ENCODE measurements at places on chromosomes 2 and 18. TPM values are rescaled to one million over a fixed set of nuclear protein-coding genes. Genes with fewer than 3 reads are reported as not detected.

DNA sequence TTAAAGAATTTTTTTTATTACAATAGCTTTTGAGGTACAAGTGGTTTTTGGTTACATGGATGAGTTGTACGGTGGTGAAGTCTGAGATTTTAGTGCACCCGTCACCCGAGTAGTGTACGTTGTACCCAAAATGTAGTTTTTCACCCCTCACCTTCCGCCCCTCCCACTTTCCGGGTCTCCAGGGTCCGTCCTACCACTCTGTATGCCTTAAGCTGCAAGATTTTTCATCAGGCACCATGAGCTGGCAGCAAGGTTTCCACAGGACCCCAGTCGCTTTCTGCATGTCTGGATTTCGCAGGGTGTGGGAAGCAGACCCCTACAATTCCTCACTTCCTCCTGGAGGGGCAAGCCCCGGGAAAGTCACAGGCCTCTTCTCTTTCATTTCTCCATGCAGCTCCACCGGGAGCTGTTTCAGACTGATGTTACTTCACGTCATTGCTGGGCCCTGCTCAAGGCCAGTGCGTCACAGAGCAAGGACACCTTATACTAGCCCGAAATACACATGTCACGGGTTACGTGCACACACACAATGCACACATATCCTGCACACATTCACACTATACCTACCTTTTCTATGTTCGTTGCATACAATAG lies 179.1 kb downstream of the ZFP36L2 start:
- peak overlapping the region; percentile 17 for H3K4me3 ChIP-seq
- H3K4me1 ChIP-seq: peaks cover 29% of the 10 kb centered on the region
- H3K27me3 ChIP-seq: peaks cover 13% of the 10 kb centered on the region

- H3K4me3 ChIP-seq: no peak overlapping the region
- H3K27ac ChIP-seq: no peak overlapping the region
- H3K27me3 ChIP-seq: no peaks in the 10 kb centered on the region
- H3K4me1 ChIP-seq: no peaks in the 10 kb centered on the region
Measured at GRCh38 chr2:84137034-84137433, 322.0 kb downstream of the SUCLG1 start.

The NRP2 gene
- 3.3 TPM for total RNA-seq

- DNase-seq: no peak
- peak overlapping the region; percentile 55 for H3K27ac ChIP-seq
- H3K36me3 ChIP-seq: no peaks in the 10 kb centered on the region
- H3K27me3 ChIP-seq: no peaks in the 10 kb centered on the region
- H3K4me1 ChIP-seq: peaks cover 26% of the 10 kb centered on the region
Measured at GRCh38 chr2:231765496-231765929, 15.6 kb downstream of the PDE6D start.

DNA sequence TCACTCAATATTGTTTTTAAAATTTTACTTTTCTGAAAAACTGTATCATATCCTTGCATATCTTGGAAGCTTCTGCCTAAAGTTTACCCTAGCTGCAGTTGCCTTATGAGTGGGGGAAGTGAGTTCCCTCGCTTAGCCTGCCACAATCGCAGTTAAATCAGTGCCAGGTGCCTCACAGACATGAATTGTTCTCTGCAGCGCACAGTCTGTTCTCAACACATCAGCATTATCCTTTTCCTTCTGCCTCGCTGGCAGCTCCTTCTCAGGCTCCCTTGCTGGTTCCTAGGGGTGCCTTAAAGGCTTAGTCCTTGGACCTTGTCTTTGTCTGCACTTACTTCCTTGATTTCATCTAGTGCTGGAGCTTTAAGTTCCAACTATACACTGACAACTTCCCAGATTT lies 132.8 kb downstream of the TTC27 start:
- H3K36me3 ChIP-seq: peaks cover 20% of the 10 kb centered on the region
- peaks cover 14% of the 10 kb centered on the region for H3K4me1 ChIP-seq
- H3K27ac ChIP-seq: no peak overlapping the region
- H3K27me3 ChIP-seq: no peaks in the 10 kb centered on the region

DNA sequence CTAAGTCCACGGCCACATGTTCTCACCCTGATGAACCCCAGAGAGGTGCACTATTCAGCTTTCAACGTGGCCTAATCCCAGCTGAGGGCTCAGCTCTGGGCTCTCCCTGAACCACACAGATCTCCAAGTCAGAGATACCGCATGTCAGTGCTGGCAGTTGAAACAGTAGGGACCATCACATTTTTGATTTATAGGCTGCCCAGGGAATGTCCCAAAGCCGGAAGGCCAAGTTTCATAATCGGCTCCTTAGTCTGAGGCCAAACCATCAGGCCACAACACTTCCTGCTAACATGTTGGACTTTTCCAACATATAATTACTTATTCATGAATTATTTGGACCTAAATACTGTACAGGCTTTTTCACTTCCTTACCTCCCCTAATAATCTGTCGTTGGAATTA lies 91.9 kb upstream of the KLHL29 start:
- H3K4me1 ChIP-seq: peaks cover 2% of the 10 kb centered on the region
- H3K4me3 ChIP-seq: no peak overlapping the region
- H3K27me3 ChIP-seq: peaks cover 10% of the 10 kb centered on the region
- H3K36me3 ChIP-seq: no peaks in the 10 kb centered on the region
- no peak overlapping the region for H3K27ac ChIP-seq

DNA sequence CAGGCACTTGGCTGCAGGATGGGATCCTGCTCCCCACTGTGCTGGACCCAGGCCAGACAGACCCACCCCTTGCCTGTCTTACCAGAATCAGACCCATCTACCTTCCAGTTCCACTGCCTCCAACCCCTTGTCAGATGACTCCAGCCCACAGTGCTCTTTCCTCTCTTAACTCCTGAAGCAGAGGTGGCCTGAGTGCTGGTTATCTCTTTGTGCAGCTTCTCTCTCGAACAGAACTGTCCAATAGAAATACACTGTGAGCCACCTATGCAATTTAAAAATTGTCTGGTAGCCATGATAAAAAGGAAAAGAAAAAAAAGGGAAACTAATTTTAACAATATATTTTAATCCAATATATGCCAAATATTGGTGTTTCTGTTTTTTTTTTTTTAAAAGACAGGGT lies 160.2 kb upstream of the SMAD2 start:
- DNase-seq: no peak
- H3K27ac ChIP-seq: no peak overlapping the region
- no peak overlapping the region for H3K4me3 ChIP-seq
- H3K27me3 ChIP-seq: peaks cover 14% of the 10 kb centered on the region
- H3K36me3 ChIP-seq: no peaks in the 10 kb centered on the region

The MRPL33 gene
- 47.7 TPM for total RNA-seq

GRCh38 chr2:26913999-26914658 lies 56.3 kb upstream of the MAPRE3 start:
- H3K27ac ChIP-seq: no peak overlapping the region
- H3K4me1 ChIP-seq: no peaks in the 10 kb centered on the region
- H3K27me3 ChIP-seq: peaks cover 17% of the 10 kb centered on the region
- no peak overlapping the region for H3K4me3 ChIP-seq

DNA sequence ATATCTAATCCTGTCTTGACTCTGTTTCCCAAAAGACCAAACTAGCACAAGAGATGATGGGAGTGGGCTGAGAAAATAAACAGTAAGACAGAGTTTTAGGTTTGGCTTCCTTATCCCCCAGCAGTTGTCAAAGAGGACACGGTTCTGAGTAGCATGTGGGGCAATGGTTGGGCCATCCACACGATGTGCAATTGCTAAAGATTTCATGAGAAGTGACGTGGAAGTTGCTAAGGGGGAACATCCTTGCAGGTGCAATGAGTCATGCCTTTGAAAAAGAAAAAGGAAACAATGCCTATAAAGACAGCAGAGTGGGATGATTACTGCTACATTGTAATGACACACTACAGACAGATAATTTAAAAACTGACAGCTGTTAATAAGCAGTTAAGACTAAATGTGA lies 1395.8 kb downstream of the LRP1B start:
- DNase-seq: no peak
- no peaks in the 10 kb centered on the region for H3K36me3 ChIP-seq
- H3K27ac ChIP-seq: no peak overlapping the region
- H3K4me3 ChIP-seq: no peak overlapping the region
- no peaks in the 10 kb centered on the region for H3K27me3 ChIP-seq

GRCh38 chr2:224938651-224939182 lies 103.6 kb downstream of the DOCK10 start:
- H3K27me3 ChIP-seq: no peaks in the 10 kb centered on the region
- H3K36me3 ChIP-seq: peaks cover 41% of the 10 kb centered on the region
- peak overlapping the region; percentile 77 for H3K4me3 ChIP-seq
- peaks cover 66% of the 10 kb centered on the region for H3K4me1 ChIP-seq
- peak overlapping the region; percentile 86 for H3K27ac ChIP-seq

DNA sequence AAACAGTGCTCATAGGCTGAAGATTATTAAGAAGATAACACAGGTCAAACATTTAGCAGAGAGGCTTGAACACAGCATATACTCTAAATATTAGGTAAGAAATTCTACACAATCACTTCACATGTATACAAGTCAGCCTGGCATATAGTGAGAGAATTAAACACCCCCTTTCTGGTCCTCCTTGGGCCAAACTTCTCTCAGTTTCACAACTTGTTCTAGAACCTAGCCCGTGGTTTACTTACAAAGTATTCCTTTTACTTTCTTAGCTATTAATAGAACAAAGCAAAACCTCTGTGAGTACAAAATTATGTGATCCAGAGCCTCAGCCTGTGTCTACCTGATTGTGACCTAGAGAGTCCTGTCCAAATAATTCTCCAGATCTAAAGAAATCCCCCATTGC lies 562.8 kb downstream of the TNS1 start:
- DNase-seq: no peak
- H3K27ac ChIP-seq: peak overlapping the region; percentile 10
- peaks cover 23% of the 10 kb centered on the region for H3K4me1 ChIP-seq
- peak overlapping the region; percentile 31 for H3K4me3 ChIP-seq

- H3K27ac ChIP-seq: no peak overlapping the region
- DNase-seq: no peak
- H3K36me3 ChIP-seq: no peaks in the 10 kb centered on the region
Measured at GRCh38 chr2:204061241-204061640, 124.7 kb downstream of the ICOS start.

DNA sequence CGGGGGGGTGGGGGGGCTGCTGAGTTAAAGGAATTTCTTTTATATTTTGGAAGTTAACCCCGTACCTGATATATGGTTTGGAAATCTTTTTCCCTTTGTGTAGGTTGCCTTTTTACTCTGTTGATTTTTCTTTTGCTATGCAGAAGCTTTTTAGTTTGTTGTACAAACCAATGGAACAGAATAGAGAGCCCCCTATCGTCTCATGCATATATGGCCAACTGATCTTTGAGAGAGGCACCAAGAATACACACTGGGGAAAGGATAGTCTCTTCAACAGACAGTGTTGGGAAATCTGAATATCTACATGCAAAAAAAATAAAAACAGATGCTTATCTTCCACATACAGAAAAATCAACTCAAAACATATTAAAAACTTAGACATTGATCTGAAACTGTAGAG lies 647.8 kb upstream of the KLHL29 start:
- H3K4me3 ChIP-seq: no peak overlapping the region
- no peaks in the 10 kb centered on the region for H3K4me1 ChIP-seq
- no peak overlapping the region for H3K27ac ChIP-seq

The WDR75 gene
- total RNA-seq: 51.6 TPM

DNA sequence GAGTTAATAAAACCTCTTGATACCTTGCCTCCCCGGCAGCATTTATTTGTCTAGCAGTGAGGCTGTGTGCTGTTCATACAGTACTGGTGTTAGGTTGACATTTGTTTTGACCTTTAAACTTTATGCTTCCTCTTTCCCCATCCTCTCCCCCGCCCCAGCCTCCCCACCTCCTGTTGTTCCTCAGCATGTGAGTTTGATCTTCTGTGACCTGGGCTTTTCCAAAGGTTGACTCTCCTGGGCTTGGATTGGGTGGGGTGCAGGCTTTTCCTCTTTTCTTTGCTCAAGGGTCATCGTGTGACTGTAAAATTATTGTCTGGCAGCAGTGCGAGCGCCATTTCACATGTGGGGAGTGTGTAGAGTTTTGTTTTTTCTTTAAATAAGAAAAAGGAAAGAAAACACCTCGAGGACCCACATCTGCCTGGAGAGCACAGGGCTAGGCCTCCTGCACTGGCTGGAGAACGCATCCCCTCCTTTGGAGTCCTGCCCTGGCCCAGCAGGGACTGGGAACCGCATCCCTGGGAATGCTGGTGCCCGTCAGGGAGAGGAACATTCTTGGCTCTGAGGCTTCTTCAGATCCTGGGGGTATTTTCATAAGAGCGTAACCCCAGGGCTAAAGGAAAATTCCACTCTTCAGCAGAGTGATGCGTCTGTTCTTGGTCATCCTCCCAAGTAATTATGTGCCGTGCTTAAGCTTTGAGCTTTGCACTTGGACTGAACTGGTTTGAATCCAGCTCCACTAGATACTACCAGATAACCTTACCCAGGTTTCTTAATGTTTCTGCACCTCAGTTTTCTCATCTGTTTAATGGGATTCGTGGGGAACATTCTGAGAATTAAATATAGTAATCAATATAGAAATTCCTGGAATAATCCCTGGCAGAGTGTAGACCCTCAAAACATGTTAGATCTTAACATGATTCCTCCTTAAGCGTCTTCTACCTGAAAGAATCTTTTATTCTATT lies 91.5 kb downstream of the SETBP1 start:
- no peak overlapping the region for H3K27ac ChIP-seq
- H3K4me3 ChIP-seq: no peak overlapping the region
- no peak for DNase-seq
- peaks cover 21% of the 10 kb centered on the region for H3K27me3 ChIP-seq

DNA sequence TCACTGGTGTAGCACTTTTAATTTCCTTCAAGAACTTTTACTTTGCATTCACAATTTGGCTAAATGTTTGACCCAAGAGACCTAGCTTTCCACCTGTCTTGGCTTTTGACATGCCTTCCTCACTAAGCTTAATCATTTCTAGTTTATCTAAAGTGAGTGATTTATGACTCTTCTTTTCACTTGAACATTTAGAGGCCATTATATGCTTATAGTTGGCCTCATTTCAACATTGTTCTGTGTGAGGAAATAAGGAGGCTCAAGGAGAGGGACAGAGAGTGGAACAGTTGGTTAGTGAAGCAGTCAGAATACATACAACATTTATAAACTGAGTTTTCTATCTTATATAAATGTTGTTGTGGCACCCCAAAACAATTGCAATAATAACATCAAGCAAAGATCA lies 489.3 kb upstream of the CDH2 start:
- H3K4me1 ChIP-seq: no peaks in the 10 kb centered on the region
- H3K27me3 ChIP-seq: no peaks in the 10 kb centered on the region
- H3K36me3 ChIP-seq: no peaks in the 10 kb centered on the region
- DNase-seq: no peak
- H3K27ac ChIP-seq: no peak overlapping the region
- no peak overlapping the region for H3K4me3 ChIP-seq
